Nephron progenitor cell (in vitro differentiated cells): ENCODE measurements at places on chromosomes 7 and 10.

- no peak for DNase-seq
Measured at GRCh38 chr7:23533238-23533604, 1.4 kb upstream of the TRA2A start.

DNA sequence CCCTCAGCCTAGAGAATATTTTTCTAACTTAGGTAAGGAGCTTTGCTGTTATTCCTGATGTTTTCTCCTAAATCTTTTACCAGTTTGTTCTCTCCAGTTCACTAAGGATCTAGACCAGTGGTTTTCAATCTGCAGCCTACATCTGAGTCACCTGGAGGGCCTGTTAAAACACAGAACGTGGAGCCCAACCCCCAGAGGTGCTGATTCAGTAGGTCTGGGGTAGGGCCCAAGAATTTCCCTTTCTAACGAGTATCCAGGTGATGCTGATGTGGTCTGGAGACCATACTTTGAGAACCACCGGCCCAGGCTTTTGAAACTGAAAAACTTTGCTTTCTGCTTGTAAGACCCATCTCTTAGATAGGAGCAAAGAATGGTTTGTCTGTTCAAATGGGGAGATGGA is 51.2 kb upstream of the KMT2E start:
- DNase-seq = no peak

- peak; percentile 24 for DNase-seq
Measured at GRCh38 chr7:142420554-142421362, 162.9 kb upstream of the PRSS58 start.

GRCh38 chr10:1138529-1138928 is 82.3 kb downstream of the WDR37 start:
- no peak for DNase-seq

DNA sequence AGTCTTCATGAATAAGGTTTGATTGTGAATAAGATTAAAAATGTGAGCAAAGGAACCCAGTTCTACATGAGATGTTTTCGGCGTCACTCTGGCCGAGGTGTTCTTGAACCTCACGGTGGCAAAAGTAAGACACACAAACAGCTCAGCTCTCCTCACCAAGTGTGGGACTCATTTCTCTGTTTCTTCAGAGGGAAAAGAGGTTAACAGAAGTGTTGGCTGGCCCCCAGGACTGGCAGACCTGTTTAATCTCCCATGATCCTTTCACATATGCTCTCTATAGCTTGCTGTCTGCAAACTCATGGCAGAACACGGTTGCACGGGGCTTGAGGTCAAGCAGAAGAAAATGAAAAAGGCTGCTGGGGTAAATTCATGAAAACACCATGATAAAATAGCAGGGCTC is 394.4 kb downstream of the CALN1 start:
- no peak for DNase-seq

- peak; percentile 24 for DNase-seq
Measured at GRCh38 chr7:129168231-129169021, 20.0 kb upstream of the SMO start.

- no peak for DNase-seq
Measured at GRCh38 chr7:157021871-157022680, 11.6 kb upstream of the MNX1 start.

DNA sequence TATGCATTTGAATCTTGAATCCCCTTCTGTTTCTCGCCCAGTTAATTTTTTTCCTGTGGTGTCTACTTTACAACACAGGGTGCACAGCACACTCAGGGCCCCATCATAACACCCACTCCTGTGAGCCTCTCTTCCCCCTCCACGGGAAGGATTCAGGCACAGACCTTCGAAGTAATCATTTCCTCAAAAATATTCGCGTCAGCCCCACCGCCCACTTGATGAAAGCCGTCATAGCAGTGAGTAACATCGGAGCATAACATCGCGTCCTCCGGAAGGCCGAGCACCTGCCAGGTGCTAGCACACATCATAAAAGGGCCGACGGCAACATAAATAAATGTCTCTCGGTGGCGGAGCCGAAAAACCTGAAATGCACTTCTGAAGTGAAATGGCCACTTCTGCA is 201.7 kb upstream of the ADARB2 start:
- DNase-seq = no peak

GRCh38 chr10:110226926-110227641 is 19.7 kb downstream of the MXI1 start:
- peak; percentile 79 for DNase-seq

DNA sequence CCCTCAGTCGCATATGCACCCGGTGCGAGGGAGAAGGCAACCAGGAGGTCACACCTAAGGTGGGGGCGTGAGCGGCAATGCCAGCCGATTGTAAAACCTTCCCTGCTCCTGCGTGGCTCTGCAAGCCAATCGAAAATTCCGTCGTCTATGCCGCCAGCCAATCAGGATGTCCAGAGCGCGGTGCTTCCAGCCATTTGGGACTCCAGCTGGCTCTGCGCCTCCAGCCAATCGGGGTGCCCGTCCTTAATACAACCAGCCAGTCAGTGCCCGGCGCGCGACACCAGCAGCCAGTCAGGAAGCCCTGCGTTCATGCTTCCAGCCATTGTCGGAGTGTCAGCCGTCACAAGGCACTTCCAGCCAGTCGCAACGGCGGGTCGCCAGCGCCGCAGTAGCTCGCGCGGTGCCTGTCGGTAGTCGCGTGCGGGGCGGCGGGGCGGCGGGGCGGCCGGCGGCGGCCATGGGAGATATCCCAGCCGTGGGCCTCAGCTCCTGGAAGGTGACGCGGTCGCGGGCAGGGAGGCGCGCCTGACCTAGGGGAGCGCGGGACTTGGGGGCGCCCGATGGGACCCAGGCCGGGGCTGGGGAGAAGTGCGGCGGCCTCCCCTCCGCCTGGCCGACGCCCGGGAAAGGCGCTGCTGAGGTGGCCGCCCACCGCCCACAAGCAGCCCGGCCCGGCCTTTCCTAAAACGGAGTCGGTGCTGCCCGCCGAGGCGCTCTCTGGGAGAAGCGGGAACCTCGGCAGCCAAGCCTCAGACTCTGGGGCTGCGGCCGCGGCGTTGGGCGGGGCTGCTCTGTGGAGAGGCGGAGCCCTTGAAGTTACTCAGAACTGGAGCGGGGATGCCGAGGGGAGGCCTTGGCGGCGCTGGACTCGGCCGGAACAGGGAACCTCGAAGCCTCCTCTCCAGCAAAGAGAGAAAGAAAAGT is at the start of gene AKR1E2:
TSS of gene AKR1E2 (plus strand) at position 340 of the 924 bp plus-strand sequence. CDS start at position 458, 118 bp downstream.
- peak; percentile 77 for DNase-seq

GRCh38 chr7:77416621-77417371 is 647 bp upstream of the GSAP start:
- no peak for DNase-seq

- no peak for DNase-seq
Measured at GRCh38 chr7:76246804-76247389, 45.2 kb downstream of the SRRM3 start.

GRCh38 chr7:50405221-50405620 is 44.9 kb downstream of the FIGNL1 start:
- DNase-seq = no peak

GRCh38 chr7:114708646-114709045 is 213.2 kb upstream of the MDFIC start:
- DNase-seq = no peak

GRCh38 chr7:103687951-103688350 is 241.9 kb upstream of the SLC26A5 start:
- no peak for DNase-seq

DNA sequence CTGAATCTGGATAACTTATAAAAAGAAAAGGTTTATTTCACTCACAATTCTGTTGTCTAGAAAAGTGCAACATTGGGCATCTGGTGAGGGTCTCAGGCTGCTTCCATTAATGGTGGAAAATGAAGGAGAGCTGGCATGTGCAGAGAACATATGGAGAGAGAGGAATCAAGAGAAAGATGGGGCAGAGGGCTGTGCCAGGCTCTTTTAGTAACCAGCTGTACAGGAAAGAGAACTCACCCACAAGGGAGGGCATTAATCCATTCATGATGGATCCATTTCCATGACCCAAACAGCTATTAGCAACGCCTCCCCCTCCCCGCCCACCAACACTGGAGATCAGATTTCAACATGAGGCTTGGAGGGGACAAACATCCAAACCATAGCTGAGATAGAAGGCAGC is 61.7 kb upstream of the LYZL1 start:
- no peak for DNase-seq

- no peak for DNase-seq
Measured at GRCh38 chr7:22697876-22698606, 29.0 kb upstream of the IL6 start.

DNA sequence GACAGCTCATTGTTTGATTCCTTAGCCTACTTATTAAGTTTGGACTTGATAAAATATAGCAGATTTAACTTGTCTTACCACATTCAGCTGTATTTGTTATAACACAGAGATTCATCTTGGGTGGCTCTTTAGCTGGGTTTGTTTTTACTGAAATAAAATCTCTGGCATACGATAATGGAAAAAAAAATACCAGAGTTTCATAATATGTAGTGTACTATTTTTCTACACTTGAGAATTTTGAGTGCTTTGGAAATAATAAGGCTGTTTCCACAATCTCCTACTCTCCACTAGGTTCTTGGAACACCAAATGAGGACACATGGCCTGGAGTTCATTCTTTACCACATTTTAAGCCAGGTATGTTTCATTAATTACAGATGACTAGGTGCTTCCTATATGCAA is 218.6 kb upstream of the FZD1 start:
- DNase-seq = no peak

DNA sequence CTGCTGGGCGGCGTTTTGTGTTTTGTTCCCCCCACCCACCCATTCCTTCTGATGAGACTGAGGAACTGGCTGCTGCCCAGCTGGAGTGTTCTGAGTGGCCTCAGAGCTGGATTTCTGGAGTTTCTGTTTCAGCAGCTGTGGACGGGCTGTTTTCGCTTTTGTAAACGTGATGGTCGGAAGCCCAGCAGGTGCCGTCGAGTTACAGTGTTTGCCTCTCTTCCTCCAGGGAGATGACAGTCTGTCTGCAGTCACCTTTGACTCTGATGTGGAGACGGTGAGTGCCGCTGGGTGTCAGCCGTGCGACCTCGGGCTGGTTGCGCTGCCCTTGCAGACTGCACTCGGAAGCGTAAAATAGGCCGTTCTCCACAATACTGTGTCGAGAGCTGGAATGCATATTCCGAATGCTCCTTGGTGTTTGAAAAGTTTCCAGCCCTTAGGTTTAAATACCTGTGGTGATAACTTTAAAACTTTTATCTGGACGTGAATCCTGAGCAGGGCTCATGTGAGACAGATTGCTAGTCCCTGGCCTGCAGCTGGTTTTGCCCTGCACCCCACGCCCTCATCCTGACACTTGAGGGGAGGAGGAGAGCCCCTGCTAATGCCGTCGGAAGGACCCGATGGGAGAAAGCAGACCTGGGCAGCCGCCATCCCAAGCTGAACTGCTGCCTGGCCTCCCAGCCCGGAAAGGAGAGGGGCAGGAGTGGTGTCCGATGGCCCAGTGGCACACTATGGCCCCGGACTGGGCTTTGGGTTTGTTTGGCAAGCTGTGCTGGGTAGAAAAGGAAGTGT is 8.3 kb downstream of the IQCE start:
- no peak for DNase-seq

DNA sequence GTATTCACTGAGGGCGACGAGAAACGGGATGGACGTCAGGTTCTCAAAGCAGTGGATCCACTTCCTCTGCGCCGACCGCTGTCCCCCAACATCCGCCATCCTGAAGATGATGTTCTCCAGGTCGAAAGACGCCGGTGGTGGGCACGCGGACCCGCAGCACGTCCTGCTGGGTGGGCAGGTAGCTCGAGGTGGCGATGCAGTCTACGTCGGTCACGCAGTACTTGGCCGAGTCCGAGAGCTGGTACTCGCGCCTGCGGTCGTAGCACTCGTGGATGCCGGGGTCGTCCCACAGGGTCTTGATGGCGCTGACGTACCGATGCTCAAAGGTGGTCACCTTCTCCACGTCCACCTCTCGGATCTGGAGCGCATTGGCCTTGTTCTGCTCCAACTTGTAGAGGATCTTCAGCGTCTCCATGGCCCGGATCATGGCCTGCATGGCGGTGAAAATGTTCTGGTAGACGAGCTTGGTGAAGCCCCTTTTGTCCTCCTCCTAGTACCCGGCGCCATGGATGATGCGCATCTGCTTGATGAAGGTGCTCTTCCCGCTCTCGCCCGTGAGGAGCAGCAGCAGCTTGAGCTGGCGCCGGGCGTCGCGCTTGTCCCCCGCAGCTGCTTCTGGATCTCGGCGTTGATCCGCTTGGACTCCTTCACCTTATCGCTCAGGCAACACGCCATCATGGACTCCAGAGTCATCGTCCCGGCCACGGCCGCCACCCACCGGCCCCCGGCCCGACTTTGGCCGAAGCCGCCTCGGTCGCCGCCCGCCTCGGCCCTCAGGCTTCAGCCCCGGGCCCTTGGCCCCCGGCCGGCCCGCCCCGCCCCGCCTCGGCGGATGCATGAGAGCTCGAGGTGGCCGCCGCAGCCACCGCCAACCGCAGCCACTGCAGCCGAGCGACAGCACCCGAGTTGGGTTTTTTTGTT is 122.9 kb upstream of the KCTD7 start:
- DNase-seq = no peak

DNA sequence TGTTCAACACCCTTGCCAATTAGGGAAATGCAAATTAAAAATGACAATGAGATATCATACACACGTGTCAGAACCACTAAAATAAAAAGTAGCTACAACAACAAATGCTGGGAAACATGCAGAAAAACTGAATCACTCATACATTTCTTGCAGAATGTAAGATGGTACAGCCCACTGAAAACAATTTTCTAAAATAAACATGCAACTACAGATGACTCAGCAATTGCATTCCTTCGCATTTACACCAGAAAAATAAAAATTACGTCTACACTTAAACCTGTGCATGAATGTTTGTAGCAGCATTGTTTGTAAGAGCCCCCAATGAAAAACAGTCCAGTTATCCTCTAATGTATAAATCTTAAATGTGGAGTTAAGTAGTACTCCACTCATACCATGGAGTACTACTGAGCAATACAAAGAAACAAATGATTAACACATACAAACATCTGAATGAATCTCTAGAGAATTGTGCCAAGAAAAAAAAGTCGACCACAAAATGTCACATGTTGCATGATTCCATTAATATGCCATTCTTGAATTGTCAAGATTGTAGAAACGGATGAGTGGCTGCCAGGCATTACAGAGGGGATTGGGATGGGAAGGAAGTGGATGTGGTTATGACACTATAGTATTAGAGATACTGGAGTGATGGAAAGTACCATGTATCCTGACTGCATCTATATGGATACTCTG is 134.6 kb upstream of the NPSR1 start:
- no peak for DNase-seq

GRCh38 chr10:114767101-114767985 is 54.2 kb upstream of the FHIP2A start:
- peak; percentile 43 for DNase-seq

GRCh38 chr7:1953199-1954190 is 279.2 kb downstream of the MAD1L1 start:
- no peak for DNase-seq

- DNase-seq = no peak
Measured at GRCh38 chr10:58143944-58144343, 123.8 kb downstream of the IPMK start.

DNA sequence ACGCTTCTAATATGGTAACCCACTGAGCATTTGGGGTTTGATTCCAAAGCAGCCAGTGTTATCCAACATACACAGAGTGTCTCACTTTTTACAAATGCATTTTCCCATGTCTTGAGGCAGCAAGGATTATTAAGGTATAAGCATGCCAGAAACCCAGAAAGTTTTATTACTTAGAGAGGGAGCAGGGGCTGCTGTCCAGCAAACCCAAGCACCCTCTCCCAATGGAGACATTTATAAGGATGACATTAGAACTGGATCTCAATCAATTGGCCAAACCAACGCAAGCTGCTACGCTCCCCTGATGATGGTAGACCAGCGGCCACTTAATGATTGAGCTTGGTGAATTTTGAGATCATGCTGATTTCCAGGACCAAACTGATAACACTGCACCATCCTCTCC is 176.3 kb downstream of the FANK1 start:
- DNase-seq = no peak

- DNase-seq = no peak
Measured at GRCh38 chr7:132138817-132139216, 437.5 kb downstream of the PLXNA4 start.

- DNase-seq = no peak
Measured at GRCh38 chr7:77532247-77532646, 4.8 kb upstream of the PTPN12 start.
